Lung (tissue), 17 donors: ENCODE measurements at places on chromosomes 6 and 20. TPM values are rescaled to one million over a fixed set of nuclear protein-coding genes. Genes with fewer than 3 reads are reported as not detected.

GRCh38 chr20:23407781-23408464 lies 13.4 kb downstream of the NAPB start:
- H3K27ac ChIP-seq: no peak overlapping the region
- no peak overlapping the region for H3K4me3 ChIP-seq
- no peak for DNase-seq
- no peaks in the 10 kb centered on the region for H3K36me3 ChIP-seq
- H3K4me1 ChIP-seq: peaks cover 6% of the 10 kb centered on the region
- H3K27me3 ChIP-seq: no peaks in the 10 kb centered on the region

DNA sequence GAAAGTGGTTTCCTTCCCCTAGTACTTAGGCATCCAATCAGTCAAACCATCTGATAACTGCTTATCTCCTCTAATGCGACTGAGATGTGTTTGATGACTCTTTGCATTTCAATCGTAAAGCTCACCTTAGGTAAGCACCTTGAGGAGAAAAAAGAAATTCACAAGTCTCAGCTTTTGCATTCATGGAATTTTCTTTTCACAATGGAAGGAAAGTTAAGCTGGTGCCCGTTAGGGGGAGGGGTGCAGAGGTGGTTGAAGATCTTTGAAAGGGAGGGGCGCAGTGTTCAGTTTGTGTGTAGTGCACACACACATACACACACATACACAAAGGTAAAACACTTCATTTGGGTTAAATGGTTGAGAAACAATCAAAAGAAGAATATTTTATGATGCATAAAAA lies 87.1 kb upstream of the SALL4 start:
- H3K27me3 ChIP-seq: no peaks in the 10 kb centered on the region
- H3K27ac ChIP-seq: no peak overlapping the region
- no peak for DNase-seq
- H3K4me3 ChIP-seq: no peak overlapping the region
- H3K36me3 ChIP-seq: no peaks in the 10 kb centered on the region
- H3K4me1 ChIP-seq: no peaks in the 10 kb centered on the region

DNA sequence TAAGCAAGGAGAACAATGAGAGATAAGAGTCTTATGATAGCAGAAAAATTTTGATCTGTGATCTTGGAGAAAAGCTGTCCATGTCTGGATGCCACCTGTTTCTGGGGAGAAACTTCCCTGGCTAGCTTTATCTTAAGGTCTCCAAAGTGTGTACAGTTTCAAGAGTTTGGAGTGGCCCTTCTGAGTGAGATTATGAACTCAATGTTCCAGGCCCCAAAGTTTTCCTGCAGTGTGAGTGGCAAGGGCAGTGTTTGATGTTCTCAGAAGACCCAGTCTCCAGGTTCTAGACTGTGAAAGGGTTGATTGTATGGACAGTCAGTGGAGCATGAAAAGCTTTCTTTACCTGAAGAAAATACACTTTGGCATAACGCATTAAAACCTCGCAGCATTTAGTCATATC lies 121.7 kb downstream of the OLIG3 start:
- H3K4me3 ChIP-seq: no peak overlapping the region
- H3K4me1 ChIP-seq: no peaks in the 10 kb centered on the region

- no peak for DNase-seq
- H3K36me3 ChIP-seq: no peaks in the 10 kb centered on the region
- no peak overlapping the region for H3K27ac ChIP-seq
- peaks cover 8% of the 10 kb centered on the region for H3K27me3 ChIP-seq
- H3K4me3 ChIP-seq: no peak overlapping the region
These were observed 519.6 kb downstream of the DOK5 start for GRCh38 chr20:54995011-54995410.

DNA sequence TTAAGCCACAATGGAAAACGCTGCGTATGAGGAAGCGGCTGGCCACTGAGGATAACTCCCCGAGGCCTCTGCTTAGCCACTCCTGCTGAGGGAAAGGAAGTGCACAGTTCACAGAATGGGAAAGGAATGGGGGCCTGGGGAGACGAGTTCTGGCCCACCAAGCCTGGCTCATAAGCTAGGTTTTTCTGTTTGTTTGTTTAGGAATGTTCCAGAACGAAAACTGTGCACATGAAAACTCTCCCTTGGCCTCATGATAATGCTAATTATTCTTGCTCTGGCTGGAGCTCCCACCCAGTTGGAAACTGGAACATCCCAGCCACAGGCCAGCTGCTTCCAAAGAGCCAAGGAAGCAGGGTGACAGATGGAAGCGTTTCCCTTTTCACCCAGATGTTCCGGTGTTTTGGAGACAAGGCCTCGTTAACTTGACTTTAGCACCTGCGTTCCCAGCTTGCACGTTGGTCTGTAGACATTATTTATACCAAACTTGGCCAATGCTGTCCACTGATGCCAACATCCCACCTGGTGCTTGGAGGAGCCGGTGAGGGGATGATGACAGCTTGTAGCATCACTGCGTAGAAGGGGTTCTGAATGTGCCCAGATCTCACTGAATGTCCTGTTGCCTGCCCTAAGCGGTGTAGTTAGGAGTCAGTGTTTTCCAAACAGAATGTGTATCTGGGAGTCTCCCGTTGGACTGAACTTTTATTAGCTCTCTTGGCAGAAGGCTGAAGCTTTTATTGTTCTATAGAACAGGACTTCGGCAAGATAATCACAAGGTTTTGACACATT lies 34.5 kb downstream of the APCDD1L start:
- H3K27ac ChIP-seq: no peak overlapping the region
- H3K36me3 ChIP-seq: no peaks in the 10 kb centered on the region
- DNase-seq: no peak
- H3K4me1 ChIP-seq: peaks cover 1% of the 10 kb centered on the region
- no peak overlapping the region for H3K4me3 ChIP-seq

GRCh38 chr6:161561908-161562307 lies 288.0 kb upstream of the AGPAT4 start:
- H3K4me3 ChIP-seq: no peak overlapping the region
- DNase-seq: no peak
- no peak overlapping the region for H3K27ac ChIP-seq
- H3K27me3 ChIP-seq: no peaks in the 10 kb centered on the region
- no peaks in the 10 kb centered on the region for H3K4me1 ChIP-seq

DNA sequence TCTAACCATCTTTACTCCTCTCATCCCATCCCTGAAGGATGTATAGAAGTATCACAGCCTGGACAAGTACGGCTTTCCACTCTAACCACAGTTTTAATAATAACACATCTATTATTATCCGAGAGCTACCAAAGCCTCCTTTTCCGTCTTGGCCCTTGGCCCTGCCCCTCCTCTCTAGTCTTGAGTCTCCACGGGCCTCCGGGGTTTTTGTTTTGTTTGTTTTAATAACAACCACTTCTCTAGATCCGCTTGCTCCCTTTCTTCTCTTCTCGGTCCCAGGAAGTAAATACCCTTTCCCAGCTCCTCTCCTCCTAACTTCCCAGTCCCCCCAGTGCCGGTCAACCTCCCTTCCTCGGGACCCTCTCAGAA lies 661 bp downstream of the LCA5 start:
- peaks cover 2% of the 10 kb centered on the region for H3K36me3 ChIP-seq
- peak overlapping the region; percentile 97 for H3K27ac ChIP-seq
- peaks cover 3% of the 10 kb centered on the region for H3K4me1 ChIP-seq

DNA sequence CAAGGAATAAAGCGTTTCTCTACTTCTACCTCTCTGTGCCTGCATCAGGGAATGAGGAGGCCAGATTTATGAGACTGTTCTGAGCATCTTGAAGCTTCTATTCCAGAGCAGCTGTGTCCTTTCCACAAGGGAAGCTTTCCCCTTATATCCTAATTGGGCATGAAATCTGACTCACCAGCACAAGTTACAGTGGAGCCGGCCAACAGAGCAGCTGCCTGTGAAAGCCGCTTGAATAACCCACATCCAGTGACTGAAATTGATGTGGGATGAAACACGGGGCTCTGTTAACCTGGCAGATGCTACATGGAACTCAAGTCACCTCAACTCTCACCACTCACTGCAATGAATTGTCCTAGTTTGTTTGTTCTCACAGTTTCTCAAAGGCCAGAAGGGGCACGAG lies 400.3 kb downstream of the TFAP2A start:
- H3K4me3 ChIP-seq: no peak overlapping the region
- H3K27me3 ChIP-seq: no peaks in the 10 kb centered on the region
- no peaks in the 10 kb centered on the region for H3K4me1 ChIP-seq
- no peak overlapping the region for H3K27ac ChIP-seq

- H3K27me3 ChIP-seq: no peaks in the 10 kb centered on the region
- peak overlapping the region; percentile 98 for H3K27ac ChIP-seq
- peak overlapping the region; percentile 98 for H3K4me3 ChIP-seq
- no peak for DNase-seq
These were observed 728 bp downstream of the PSMA7 start for GRCh38 chr20:62142252-62143080.

DNA sequence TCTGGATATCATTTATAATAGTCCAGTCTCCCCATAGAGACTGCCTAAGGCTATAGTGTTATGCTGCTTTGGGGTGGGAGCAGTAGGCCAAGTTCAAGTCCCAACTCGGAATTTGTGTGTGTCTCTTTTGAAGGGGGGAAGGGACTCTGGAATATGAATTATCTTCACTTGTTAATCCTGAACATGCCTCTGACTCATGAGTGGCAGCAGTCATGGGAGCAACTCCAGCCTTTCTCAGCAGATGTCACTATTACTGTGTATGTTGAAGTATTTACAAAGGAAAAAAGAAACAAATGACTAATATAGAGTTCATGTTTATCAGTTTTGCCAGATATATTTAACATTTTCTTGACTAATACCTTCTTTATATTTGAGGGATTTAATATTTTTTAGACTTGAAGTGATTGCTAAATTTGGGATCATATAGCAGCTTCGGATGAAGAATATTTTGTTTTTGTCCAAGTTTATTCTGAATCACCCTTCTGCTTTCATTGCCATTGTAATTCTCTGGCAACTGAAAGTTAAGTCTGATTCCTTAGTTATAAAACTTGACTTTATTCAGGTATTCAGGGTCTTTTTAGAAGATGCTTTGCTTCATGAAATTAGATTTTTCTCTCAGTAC lies 23.4 kb downstream of the FAM217A start:
- peaks cover 22% of the 10 kb centered on the region for H3K36me3 ChIP-seq
- H3K4me1 ChIP-seq: no peaks in the 10 kb centered on the region
- H3K27me3 ChIP-seq: no peaks in the 10 kb centered on the region
- DNase-seq: peak; percentile 39

- DNase-seq: no peak
- no peaks in the 10 kb centered on the region for H3K27me3 ChIP-seq
- H3K4me3 ChIP-seq: no peak overlapping the region
- no peak overlapping the region for H3K27ac ChIP-seq
- no peaks in the 10 kb centered on the region for H3K4me1 ChIP-seq
These were observed 33.7 kb downstream of the CYP24A1 start for GRCh38 chr20:54140067-54140466.

DNA sequence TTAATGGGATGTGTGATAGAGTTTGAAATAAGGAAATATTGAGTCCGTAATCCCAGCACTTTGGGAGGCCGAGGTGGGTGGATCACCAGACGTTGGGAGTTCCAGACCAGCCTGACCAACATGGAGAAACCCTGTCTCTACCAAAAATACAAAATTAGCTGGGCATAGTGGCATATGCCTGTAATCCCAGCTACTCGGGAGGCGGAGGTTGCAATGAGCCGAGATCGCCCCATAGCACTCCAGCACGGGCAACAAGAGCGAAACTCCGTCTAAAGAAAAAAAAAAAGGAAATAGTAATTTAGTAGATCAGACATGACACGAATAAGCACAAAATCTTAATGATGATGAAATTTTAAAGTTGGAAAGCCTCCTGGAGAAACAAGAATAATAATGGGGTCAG lies 14.8 kb downstream of the GJA1 start:
- H3K36me3 ChIP-seq: peaks cover 7% of the 10 kb centered on the region
- H3K27me3 ChIP-seq: no peaks in the 10 kb centered on the region
- no peak for DNase-seq

GRCh38 chr6:63795006-63795405 lies 159.4 kb downstream of the PHF3 start:
- no peaks in the 10 kb centered on the region for H3K4me1 ChIP-seq
- H3K4me3 ChIP-seq: no peak overlapping the region
- DNase-seq: no peak
- no peaks in the 10 kb centered on the region for H3K27me3 ChIP-seq

DNA sequence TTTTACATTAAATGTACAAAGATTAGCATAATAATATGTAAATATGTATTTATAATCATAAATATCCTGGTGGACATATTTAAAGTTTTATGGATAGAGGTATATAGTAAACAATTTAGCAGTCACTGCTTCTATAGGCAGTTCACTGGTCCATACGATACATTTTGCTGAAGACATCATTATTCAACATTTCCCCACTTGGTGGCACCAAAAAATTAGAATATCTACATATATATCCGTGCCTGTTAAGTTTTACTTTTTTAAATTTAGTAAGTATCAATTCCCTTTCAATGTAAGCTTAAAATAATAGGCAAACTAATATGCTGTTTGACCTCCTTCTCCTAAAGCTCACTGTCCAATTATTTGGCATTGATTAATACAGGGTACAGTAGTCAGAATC lies 64.2 kb downstream of the LMBRD1 start:
- no peak overlapping the region for H3K27ac ChIP-seq
- no peak for DNase-seq
- no peaks in the 10 kb centered on the region for H3K4me1 ChIP-seq
- H3K4me3 ChIP-seq: no peak overlapping the region

- no peak overlapping the region for H3K4me3 ChIP-seq
- H3K4me1 ChIP-seq: no peaks in the 10 kb centered on the region
- no peaks in the 10 kb centered on the region for H3K27me3 ChIP-seq
- no peak for DNase-seq
- no peaks in the 10 kb centered on the region for H3K36me3 ChIP-seq
These were observed 61.2 kb upstream of the CDYL start for GRCh38 chr6:4714961-4715501.

- H3K4me3 ChIP-seq: no peak overlapping the region
- H3K36me3 ChIP-seq: no peaks in the 10 kb centered on the region
- H3K27me3 ChIP-seq: no peaks in the 10 kb centered on the region
- H3K4me1 ChIP-seq: no peaks in the 10 kb centered on the region
These were observed 57.1 kb downstream of the KIZ start for GRCh38 chr20:21182832-21183563.

- no peaks in the 10 kb centered on the region for H3K36me3 ChIP-seq
- H3K4me3 ChIP-seq: no peak overlapping the region
- H3K27ac ChIP-seq: no peak overlapping the region
These were observed 621.5 kb upstream of the BTBD3 start for GRCh38 chr20:11296221-11296620.

SCRT2 gene
- not detected for total RNA-seq

- H3K4me3 ChIP-seq: no peak overlapping the region
- no peak overlapping the region for H3K27ac ChIP-seq
- H3K27me3 ChIP-seq: peaks cover 1% of the 10 kb centered on the region
- no peaks in the 10 kb centered on the region for H3K4me1 ChIP-seq
These were observed 437.8 kb downstream of the CDH26 start for GRCh38 chr20:60395991-60396390.
